Inflammatory macrophage (primary cell): ENCODE measurements at places on chromosomes 2 and 18.

- peak; percentile 63 for DNase-seq
These were observed 21.2 kb downstream of the SMAD4 start for GRCh38 chr18:51051105-51051712.

DNA sequence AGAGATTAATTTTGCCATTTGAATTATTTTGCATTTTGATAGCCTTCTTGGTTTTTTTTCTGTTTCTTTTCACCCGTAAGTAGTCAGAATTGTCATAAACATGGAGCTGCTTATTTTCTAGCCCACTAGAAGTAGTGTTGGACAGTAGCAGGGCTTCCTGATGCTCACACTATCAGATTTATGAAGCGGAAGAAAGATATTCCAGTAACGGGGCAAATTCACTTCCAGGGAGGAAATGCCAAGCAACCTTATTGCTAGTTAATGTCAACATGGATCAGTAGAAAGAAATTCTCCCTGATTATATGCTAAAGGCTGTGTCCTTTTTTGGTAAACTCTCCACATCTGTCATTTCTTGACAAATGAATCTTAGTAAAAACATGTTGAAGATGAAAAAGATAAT, 19.2 kb upstream of the ADAM23 start:
- no peak for DNase-seq

DNA sequence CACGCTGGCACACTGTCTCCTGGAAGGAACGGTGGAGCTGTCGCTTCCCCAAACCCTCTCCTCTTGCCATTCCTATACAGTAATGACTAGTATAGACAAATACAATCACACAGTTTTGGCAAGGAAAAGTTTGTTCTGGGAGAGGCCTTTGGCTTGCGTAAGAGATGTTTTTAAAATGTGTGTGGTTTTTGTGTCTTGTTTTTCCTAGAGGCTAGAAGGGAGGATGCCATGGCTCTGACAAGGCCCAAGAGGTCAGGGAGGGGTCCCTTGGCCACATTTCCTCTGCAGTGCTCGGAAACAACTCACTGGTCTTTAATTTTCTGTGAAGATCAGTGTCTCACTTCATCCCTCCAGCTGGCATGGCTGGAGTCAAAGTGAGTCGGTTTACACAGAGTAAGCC, 195.9 kb downstream of the SH3RF3 start:
- DNase-seq = no peak

DNA sequence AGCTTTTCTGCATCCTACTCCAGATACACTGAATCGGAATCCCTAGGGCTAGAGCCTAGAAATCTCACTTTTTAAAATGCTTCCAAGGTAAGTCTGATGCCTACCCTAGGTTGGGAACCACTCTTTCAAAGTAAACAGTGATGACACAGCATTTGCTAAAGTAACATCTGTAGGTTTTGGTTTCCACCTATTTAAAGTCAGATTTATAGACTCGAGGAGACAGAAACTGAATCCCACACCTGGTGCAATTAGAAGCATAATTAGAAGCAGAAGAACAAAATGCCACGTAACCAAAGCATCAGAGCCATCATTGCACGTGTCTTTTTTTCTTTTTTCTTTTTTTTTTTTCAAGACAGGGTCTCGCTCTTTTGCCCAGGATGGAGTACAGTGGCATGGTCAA, 40.9 kb downstream of the PDK1 start:
- no peak for DNase-seq

- peak; percentile 58 for DNase-seq
These were observed 99.7 kb upstream of the CAVIN2 start for GRCh38 chr2:191946471-191947182.

GRCh38 chr2:145595296-145595695, 1075.4 kb upstream of the ZEB2 start:
- DNase-seq = no peak

DNA sequence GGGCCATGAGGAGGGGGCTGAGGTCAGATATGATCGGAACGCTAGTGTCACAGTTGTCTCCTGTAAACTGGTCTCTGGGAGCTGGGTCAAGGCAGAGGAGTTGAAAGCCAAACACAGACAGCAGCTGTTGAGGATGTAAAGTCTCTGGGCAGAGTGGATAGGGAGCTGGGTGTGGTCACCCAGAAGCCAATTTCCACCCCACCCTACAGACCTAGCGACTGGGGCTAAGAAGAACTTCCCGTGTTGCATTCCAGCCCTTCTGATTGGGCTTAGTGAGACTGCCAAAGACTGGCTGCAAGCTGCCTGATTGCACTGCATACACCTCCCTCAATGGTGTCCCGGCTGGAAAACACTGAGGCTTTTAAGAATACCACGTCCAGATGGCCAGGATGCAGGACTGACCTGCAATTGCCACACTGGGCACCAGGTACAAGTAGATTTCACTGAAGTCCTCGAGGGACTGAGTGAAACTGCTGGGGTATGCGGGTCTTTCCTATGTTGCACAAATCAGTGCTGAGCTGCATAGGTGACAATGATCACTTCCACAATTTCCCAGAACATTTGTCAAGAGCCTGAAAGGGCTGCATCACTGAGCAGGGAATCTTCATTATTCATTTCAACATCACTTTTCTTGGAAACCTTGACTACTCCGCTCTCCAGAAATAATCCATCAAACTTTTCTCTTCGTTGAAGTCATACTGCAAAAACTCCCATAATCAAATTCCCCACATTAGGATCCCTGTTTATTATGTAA, 43.1 kb upstream of the EML4 start:
- DNase-seq = peak; percentile 53

GRCh38 chr2:49903471-49903870, 749.2 kb upstream of the FSHR start:
- no peak for DNase-seq

- DNase-seq = no peak
These were observed 54.5 kb upstream of the BIN1 start for GRCh38 chr2:127161176-127162136.

DNA sequence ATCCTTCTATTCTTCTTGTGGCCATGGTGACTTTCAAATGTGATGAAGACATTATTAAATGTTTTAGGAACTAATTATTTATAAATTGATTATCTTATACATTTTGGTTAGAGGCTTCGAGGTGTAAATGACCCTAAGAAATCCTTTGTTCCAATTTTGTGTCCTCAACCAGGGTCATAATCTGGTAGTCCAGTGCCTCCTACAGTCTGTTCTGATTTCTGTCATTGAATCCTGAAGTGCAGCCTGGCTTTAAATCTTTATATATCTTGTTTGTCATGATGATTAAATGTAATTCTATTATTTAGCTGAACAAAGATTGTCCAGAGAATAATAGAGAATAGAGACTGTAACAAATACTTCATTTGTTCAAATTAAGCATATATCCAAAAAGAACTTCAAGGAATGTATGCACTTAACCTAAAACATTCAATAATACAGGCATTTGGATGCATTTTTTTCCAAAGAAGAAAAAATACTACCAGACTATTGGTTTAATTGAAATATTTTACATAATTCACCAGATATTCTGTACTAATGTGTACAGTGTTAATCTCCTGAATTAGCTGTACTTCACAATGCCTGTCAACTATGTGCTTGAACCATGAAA, 89.8 kb downstream of the PRPF40A start:
- DNase-seq = peak; percentile 50

- DNase-seq = no peak
These were observed 46.4 kb downstream of the ADCY3 start for GRCh38 chr2:24873619-24874018.

DNA sequence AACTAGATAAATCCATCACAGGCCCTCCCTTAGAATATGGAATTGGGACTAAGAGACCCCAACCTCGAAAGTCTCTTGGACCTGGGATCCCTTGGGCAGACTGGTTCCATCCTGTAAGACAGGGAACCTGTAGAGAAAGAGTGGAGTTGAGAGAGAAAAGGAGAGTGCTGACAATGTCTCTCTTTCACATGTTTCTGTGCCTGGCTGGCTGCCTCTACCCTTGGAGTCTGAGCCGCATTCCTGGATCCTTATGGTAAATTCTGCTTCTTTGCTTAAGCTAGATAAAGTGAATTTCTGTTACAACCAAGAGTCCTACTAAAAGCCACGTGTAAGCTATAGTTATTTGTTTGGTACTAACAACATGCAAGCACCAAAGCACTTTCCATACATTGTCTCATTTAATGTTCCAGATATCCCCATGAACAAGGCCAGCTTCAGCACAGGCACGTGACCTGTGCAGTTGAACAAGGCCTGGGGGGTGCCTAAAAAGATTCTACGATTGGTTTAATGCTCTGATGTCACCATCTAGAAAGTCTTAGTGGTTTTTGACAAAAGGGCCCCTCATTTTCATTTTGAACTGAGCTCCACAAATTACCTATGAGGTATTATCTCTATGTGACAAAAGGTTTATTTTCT, 2.1 kb upstream of the PUM2 start:
- no peak for DNase-seq

DNA sequence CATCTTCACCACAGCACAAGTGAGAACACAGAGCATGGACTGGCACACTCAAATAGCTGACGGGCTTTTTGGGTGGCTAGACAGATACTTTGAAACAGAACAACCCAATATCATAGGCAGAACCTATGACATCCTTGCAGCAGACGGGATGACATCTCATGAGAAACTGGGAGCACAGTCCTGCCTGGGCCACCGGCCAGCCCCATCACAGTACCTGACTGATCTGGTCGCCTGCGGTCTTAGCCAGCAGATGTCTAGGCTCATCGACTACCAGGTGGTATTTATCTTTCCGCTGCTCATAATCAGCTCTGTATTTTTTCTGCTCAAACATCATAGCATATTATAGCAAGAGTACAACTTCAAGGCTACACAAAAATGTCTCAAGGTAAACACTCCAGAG, 124.3 kb downstream of the RIF1 start:
- DNase-seq = no peak

DNA sequence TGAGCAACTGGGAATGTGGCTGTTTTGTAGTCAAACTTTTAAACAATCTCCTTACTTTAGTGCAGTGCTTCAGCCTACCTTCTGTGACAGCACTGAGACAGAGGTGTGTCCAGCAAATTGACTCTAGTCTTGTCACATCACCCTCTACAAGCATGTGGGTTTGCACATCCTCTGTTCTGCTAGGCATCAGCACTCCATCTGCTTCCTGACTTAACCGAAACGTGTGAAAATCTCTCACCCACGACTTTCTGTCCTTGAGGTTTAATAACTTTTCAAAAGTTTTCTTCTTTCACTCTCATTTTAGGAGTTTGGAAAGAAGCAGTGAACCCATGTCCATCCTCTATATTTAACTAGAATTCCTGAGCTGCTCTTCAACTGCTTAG, 42.6 kb downstream of the TTR start:
- no peak for DNase-seq

DNA sequence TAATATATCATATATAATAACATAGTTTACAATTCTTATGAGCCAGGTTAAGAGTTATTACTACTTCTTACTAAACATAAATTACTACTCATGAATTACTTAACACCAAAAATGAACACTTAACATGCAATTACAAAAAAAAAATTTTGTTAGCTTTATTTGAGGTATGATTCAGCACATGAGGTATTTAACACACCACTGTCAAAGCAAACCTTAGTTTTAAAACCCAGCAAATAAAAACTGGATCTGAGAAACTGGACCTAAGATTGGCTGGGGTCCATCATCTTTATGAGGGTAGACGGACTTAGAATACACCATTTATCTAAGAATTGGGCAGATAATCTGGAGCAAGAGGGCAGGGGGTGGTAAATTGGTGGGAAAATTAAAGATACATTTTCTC, 81.8 kb upstream of the CREB1 start:
- DNase-seq = no peak

- no peak for DNase-seq
These were observed 115.5 kb downstream of the ERBB4 start for GRCh38 chr2:212423089-212423488.

GRCh38 chr2:188306271-188306670, 14.6 kb downstream of the GULP1 start:
- DNase-seq = no peak

DNA sequence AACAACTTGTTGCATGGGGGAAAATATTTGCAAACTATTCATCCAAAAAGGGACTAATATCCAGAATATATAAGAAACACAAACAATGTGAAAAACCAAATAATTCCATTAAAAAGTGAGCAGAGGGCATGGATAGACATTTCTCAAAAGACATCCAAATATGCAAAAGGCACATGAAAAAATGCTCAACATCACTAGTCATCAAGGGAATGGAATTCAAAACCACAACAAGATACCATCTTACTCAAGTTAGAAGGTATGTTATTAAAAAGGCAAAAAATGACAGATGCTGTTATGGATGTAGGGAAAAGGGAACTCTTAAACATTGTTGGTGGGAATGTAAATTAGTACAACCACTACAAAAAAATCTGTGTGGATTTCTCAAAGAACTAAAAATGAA, 396.5 kb downstream of the CCDC85A start:
- no peak for DNase-seq

GRCh38 chr2:207395535-207396251, 134.1 kb upstream of the CREB1 start:
- no peak for DNase-seq

DNA sequence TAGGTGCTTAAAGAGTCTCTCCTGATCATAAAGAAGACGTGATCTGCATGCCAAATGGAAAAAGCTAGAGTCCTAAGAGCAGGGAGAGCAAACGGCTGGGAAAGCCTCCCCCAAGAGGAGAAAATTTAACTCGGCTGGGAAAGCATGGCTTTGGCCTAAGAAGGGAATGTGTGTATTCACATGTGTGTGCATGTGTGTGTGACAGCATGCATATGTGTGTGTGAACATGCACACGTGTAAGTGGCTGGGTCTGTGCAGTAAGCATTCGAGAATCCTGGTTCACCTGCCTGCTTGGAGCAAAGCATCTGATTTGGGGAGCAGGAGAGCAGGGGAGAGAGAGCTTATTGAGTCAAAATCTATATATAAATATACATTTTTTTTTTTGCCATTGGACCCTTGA, 30.1 kb upstream of the BCL11A start:
- no peak for DNase-seq

DNA sequence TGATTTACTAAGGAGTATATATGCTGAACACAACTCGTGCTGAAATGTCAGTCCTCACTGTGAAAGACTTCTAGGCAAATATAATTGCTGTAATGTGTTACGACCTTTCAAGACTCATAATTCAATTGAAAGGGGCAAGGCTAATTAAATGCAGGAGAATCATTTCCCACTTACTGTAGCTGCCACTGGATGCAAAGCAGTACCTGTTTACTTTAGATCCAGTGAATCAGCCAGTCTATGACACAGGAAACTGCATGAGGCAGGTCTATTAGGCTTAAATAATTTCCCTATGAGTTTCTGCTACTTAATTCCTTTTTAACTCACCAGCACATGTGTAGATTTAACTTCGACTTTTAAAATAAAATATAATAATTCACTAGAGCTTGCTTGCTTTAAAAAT, 125.6 kb downstream of the CTNNA2 start:
- no peak for DNase-seq
